H4 (cell line): ENCODE measurements at places on chromosomes 3 and 15.

DNA sequence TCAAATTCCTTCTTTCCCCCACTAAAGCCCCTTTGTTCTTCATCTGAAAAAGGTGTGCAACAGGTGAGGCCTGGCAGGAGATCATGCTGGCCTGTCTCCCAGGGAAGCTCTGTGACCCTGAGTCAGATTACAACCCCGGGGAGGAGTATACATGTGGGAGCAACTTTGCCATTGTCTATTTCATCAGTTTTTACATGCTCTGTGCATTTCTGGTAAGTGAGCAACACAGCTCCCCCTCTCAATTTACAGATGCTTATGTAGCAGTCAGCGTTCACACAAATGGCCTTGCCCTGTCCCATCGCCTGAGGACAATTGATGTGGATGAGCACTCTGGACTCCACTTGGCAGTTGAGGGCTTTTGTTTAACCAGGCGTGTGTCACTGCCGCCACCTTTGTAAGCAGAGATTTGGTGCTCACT, 70.4 kb downstream of the CHDH start:
- no peak for DNase-seq

- peak; percentile 97 for DNase-seq
Measured at GRCh38 chr3:123758081-123758564, 126.0 kb downstream of the MYLK start.

- DNase-seq = no peak
Measured at GRCh38 chr3:48236531-48236930, 4.4 kb upstream of the ZNF589 start.

DNA sequence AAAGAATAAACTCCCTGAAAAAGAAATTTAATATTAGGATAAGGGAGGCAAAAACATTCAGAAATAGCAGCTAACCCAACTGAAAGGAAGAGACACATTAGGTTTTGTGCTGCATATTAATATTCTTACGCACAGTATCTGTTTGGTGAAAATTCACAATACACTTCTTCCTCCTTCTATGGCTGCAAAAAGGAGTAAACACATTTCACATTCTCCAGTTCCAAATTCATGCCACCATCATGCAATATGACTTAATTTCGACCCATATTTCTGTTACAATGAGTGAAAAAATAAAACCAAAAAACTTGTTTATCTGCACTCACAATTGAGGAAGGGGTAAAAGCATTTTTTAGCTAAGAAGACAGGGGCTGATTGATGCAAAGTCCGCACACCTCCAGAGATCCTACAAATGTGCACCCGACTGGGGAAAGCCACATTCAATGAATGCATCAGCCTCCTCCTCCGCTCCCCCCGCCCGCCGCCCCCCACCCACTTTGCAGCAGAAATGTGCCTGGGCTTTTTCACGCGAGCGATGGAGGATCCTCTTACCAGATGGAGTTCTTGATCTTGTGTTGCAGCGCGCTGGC, 1.0 kb downstream of the RFX7 start:
- no peak for DNase-seq

DNA sequence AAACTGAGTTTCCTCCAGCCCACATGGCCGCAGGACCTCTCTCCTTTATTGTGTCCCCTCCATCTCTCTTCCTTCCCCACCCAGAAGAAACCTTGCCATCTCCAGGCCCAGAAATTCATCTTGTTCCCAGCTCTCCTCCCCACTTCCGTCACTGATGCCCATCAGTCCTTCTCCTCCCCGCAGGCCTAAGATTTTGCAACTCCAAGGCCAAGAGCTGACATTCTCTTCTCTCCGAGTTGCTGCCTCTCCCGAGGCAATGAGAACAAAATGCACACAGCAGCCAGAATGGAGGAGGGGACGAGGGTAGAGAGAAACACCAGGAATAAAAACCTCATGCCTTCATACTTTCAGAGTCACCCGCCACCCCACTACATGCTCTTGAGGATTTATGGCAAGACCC, 526.5 kb upstream of the PROK2 start:
- no peak for DNase-seq

DNA sequence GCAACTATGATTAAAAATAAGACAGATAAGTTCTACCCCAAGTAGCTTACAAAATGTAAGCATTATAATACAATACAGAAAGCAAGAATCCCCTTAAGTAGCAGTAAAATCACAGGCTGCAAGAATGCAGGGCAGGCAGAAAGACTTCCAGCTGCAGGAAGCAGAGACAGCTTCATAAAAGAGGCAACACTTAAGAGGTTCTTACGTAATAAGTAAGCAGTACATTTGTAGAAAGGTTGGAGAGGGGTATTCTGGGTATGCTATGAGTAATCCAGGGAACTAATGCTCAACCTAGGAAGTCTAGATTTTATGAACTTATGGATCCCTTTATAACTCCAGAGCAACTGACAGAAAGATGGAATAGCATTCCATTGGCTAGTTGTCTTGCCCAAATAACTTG, 151.6 kb downstream of the IL5RA start:
- DNase-seq = peak; percentile 43

DNA sequence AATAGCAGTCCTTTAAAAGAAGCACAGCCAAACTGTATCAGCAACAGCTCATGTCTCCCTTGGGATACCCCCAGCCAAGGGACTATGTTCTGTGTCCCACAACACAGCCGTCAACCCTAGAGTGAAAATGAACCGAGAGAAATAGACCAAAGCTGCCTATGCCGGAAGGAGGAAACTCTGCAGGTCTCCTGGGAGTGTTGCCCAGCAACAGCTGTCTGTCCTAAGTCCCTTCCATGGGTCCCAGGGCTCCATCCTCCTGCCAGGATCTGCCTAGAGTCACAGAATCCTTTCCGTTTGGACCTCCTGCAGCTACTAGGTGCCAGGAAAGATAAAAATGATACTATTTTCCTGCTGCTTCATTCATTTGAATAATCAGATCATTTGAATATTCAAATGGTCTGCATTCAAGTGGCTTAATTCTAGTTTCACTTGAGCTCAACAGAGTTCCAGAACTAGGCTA, 53.1 kb downstream of the TRANK1 start:
- DNase-seq = no peak

DNA sequence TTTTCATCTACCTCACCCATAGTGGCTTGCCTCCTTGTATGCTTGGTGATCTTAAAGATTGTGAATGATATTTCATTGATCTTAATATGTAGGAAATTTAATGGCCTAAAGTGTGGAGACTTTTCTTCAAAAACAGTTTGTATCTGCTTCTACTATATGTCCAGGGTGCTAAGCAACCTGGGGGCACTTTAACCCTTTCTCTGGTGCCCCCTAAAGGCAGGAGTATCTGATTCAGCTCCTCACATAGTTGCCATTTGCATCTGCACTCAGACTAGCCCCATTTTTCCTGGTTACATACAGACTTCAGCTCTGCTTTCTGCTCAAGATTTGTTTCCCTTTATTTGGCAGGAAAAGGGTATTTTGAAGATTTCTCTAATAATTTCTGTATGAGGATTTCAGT, 5.2 kb upstream of the PFN2 start:
- DNase-seq = no peak

DNA sequence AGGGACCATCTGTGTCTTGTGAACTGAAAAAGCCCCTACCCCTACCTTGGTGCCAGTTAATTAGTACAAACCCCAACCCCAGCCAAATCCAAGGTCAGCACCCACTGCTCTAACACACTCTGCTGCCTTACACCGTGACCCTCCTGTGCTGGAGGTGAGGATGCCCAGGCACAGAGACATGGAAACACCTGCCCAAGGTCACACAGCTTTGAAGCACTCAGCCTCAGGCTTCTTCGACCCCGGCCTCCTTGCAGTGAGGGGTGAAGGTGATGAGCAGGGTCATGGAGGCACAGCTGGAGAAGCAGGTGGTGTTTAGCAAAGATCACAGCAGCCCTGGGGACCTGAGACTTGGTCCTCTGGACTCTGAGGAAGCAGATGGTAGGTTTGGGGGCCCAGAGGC, 39.0 kb upstream of the SLC6A6 start:
- no peak for DNase-seq

DNA sequence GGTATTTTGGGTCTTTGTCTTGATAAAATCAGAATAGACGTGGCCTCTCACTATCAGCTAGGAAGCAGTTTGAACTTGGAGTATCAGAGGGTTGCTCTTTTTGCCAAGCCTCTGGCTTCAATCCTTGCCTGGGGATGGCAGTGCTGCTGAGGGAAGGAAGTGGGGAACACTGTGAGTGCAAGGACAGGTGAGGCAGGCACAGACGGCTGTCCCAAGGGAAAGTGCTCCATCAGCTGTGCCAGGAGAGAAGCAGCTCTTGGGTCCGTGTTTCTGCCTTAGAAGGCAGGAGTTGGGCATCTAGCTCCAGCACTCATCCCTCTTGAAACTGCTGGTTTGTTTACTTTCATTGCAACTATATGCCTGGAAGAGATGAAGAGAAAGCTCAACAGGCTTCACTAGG, 33.2 kb downstream of the PML start:
- DNase-seq = no peak

DNA sequence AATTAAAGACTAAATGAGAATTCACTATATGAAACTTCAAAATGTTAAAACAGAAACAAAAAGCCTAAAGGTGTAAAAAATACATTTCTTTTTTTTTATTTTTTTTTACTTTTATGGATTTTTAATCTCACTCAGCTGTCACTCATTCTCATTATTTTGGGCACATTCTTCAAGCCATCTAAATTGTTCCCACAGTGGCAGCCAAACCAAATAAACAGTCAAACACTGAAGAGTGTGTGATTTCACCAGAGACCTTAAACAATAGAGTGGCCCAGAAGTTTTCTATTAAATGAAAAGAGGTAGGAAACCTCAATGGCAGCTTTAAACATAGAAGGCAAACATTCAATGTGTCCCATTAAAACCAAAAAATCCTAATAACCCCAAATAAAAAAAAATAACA, 616.1 kb downstream of the OTOL1 start:
- no peak for DNase-seq

DNA sequence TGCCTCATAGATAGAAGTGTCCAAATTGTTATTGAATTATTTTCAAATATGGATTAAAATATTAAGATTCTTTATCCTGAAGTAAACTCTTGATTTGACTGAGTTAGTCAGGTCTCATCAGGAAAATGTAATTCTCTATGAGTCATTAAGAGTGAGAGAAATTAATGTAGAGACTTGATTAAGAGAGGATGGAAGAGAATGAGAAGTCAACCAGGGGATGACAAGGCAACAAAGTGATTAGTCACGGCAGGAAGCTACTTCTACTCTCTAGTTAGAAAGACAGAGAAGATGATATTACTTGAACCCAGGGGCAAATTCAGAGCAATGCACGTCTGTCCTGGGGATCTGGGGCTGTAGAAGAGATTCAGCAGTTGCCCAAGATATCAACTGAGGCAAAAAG, 202.5 kb downstream of the LSAMP start:
- DNase-seq = no peak

DNA sequence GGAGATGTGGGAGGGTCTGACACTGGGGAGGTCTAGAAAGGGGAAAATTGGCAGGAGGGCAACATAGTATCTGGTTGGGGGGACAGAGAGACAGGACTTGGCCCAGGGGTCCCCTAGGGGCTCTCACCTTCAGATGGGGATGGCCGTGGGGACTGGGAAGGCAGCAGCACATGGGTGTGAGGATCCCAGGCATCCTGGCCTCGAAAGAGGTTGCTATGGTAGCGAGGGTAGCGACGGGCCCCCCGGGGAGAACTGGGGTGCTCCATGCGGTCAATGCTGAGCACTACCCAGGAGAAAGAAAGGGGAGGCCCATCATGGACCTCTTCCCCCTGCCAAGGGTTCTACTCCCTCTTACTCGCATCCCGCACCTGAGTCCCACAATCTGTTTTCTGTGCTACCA, 12.5 kb upstream of the SLC26A6 start:
- no peak for DNase-seq

DNA sequence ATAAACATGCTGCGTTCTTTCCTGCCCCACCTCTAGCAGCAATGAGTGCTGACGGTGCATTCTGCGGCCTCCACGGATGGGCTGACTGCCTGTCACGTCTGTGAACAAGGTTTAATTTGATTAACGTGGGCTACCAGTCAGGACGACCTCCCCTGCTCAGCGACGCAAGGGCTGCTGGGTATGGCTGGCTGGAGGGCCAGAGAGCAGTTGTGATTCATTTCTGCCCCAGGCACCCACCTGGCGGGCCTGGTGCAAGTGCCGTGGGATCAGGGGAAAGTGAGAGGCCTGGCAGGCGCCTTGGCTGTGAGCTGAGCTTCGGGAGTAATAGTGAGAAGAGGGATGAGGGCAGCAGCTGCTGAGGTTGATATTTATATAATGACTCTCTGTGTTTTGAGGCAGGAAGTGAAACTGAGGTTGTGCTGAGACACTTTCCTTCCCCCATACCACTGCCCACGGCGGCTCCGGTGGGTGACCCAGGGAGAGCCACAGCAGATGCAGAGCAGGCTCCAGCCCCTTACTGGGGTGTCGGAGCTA, 190.4 kb upstream of the BCL6 start:
- no peak for DNase-seq

DNA sequence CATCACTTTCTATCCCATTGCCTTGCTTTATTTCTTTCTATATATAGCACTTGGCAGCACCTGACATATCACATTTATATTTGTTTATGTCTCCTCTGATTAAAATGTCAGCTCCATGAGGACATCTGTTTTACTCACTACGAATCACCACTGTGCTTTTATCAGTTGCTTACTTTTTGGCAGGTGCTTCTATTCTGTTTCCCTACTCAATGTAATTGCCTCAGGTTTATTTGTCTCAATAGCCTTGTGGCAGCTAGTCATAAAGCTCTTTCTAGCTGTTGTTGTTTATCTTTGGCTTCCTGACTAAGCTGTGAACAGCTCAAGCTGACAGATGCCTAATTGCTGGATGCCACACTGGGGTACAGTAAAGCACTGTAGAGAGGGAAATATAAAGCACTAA, 85.5 kb downstream of the VPS13C start:
- DNase-seq = peak; percentile 3

- no peak for DNase-seq
Measured at GRCh38 chr3:126446301-126446700, 29.4 kb downstream of the ZXDC start.

DNA sequence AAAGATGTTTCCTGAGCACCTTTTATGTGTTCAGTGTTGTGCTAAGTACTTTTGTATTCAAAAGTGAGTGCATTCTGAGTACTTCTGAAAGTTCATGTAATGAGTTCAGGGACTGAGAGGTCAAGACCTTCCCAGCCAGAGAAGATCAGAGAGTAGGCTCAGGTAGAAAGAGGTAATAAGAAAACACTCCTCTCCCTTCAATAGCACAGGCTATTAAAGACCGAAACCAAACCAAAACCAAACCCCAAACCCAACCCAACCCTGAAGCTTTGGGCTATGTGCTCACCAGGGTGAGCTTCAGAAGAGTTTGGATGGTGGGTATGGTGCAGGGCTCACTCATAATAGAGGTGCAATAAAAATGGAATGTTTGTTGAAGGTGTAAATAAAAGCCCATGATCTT, 76.7 kb upstream of the FAM3D start:
- no peak for DNase-seq
